ENCODE measurements at places on chromosomes 7 and 10.
A peak's percentile ranks its signal among the peaks of the same experiment; 100 is the strongest.

GRCh38 chr7:72035266-72035665 lies 376.9 kb downstream of the CALN1 start:
- no peak for DNase-seq

GRCh38 chr10:75696536-75696935 lies 265.1 kb downstream of the LRMDA start:
- no peak for DNase-seq

GRCh38 chr7:101784292-101785127 lies 32.9 kb upstream of the CUX1 start:
- peak; percentile 17 for DNase-seq

DNA sequence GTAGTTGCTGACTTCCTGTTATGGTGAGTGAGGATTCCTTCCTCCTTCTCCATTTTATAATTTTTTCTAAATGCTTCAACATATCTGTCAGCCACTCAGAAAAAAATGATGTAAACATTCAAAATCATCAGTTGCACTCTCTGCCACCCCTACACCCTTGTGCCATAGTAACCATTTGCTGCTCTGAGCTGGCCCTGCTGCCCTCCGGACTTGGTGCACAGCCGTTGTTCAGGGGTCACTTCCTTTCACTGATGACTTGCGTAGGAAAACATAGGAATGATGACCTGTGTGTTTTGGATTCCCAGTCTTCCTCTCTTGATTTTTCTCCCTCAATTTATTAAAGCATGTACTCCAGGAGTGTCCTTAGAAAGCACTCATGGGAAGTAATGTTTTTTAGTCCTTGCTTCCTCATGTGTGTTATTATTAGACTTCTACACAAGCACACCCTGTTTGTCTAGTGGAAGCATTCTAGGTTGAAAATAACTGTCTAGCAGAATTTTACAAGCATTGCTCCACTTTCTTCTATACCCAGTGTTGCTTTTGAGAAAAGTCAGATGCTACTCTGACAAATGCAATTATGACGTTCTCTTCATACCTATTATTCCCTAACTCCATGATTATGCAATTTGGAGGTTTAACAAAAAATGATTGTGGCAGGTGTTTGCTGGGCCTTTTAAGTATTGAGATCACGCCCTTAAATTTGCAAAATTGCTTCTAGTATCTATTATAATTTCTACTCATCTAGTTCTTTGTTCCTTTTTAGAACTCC lies 62.6 kb upstream of the MTPN start:
- DNase-seq = no peak

DNA sequence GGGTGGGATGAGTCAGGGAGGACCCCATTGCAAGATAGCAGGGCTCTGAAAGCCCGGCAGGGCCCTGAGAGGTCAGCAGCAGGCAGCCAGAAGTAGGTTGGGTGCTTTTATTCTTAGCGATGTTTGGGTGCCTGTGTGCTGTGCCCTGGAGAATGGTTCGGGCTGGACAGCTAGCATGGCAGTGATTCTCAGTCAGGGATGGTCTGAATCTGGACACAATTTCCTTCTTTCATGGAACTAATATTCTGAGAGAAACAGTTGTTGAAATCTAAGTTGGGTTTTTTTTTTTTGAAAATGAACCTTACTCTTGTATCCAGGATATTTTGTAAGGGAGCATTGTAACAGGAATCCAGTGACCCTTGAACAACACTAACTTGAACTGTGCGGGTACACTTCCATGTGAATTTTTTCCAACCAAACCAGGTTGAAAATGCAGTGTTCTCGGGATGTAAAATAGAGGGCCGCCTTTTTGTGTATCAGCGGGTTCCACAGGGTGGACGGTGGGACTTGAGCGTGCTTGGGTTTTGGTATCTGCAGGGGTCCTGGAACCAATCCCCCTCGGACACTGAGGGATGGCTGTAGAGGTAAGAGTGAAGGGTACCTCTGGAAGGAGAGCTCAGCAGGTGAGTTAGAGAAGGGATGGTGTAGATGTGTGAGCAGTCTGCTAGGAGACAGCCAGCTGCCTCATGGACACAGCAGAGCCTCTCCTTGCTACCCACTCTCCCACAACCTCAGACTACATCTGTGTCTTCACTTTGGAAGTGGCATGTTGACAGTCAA lies 12.5 kb downstream of the CCNY start:
- no peak for DNase-seq

DNA sequence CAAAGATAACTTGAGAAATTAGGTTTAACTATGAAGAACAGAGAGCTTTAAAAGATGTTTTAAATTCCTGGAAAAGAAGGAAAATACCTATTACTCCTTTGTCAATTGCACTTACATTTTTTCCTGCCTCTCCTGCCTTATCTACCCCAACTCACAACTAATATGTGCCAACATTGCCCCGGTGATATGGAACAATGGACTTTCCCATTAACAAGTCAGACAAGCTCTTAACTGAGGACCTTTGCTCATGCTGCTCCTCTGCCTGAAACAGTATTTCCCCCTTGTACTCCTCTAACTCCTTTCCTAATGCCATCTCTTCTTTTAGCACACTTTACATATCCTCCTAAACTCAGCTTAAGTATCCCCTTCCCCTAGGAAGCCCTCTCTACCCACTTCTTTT lies 4.8 kb upstream of the ACTA2 start:
- DNase-seq = no peak

DNA sequence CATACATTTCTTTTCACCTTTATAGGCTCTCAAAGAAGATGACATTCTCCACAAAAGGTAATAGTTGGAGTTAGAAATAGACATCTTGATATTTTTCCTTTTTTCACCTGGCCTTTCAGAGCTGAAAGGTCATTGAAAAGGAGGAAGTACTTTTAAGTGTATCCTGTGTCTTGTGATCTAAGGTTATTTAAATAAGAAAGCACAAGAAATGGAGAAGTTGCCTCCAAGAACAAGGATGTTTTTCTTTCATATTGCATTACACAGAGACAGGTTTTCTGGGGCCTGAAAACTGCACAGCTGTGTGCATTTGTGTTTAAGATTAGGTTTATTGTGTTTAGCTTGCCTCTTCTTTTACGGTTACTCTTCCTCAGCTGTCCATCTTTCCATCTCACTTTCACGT lies 103.4 kb upstream of the SEMA3D start:
- DNase-seq = no peak

- no peak for DNase-seq
Observed at GRCh38 chr10:60517805-60518204, 128.1 kb upstream of the ANK3 start.

GRCh38 chr7:150413640-150414081 lies 34.5 kb downstream of the ZNF775 start:
- DNase-seq = no peak

- DNase-seq = no peak
Observed at GRCh38 chr7:70788276-70788675, 343.7 kb upstream of the GALNT17 start.

- DNase-seq = no peak
Observed at GRCh38 chr10:17026686-17027485, 102.7 kb downstream of the CUBN start.

DNA sequence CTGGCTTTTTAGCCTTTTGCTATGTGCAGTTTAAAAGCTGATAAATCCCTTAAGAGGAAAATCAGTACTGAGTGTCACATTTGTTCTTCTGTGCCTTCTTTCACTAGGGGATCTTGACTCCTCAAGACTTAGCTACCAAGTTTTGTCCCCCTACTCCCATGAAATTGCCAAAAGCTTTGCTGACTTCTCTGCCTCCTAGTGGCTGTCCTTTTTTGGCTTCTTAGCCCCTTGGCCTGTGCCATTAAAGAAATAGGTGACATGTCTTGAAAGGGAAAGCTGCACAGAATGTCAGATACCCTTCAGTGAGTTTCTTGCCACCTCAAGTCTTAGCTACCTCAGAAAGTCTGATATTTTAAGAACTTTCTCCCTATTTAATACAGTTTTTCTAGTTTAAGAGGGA lies 10.5 kb downstream of the MKLN1 start:
- DNase-seq = no peak

DNA sequence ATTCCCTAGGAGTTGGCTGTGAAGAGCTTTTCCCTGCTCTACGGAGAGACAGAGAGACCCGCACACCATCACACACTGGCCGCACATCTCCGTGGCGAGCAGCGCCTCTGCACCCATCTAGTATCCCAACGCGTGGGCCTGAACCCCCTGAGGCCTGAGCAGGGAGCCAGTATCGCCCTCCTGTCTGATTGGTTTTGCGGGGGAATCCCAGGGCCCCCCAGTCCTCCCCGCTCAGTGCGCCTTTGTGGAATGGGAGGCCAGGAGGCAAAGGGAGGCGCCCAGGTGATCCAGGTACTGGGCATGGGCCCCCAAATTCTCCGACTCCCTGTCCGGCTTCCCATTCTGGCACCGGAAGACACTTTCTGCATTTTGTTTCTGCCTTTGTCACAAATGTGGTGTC lies 344.3 kb downstream of the GLRX3 start:
- DNase-seq = no peak

GRCh38 chr7:25619963-25620799 lies 391.9 kb upstream of the NPVF start:
- no peak for DNase-seq

DNA sequence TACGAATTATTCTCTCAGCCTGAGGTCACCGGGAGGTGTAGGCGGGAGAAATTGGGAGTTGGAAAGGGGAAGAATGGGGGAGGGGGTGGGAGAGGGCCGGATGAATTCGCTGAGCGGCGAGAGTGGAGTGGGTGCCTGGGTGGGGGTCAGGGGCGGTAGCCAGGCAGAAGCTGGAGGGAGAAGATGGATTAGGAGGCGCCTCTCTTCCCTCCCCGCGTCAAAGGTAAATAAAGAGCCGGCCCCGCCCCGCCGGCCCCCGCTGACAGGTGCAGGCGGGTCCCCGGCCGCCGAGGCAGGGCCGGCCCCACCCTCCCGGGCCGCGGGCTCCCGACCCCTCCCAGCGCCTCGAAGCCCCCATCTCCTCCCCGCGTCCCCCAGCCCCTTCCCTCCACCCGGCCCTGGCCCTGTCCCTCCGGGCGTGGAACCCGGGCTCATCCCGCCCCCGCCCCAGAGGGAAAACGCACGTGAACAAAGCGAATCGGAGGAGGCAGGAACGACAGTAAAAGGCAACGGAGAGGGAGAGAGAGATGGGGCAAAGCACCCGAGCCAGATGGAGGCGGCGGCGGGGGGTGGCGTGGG lies 872 bp downstream of the FAM131B start:
- no peak for DNase-seq

DNA sequence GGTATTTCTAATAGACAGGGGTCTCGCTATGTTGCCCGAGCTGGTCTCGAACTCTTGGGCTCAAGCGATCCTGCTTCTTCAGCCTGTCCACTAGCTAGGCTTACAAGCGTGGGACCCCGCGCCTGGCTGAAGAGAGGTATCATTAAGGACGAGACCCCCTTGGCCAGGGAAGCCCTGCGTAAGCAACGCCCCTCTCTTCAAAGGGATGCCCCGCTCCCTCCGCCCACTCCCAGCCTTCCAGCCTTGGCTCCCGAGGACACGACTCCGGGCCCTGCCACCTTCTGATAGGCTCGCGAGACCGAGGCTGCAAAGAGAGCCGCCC lies 220 bp upstream of the ZKSCAN5 start:
- DNase-seq = no peak

Data from hindlimb muscle (tissue), 1 donor.